AG08396 (cell line): ENCODE measurements at places on chromosomes 5 and 9.
A peak's percentile ranks its signal among the peaks of the same experiment; 100 is the strongest.

DNA sequence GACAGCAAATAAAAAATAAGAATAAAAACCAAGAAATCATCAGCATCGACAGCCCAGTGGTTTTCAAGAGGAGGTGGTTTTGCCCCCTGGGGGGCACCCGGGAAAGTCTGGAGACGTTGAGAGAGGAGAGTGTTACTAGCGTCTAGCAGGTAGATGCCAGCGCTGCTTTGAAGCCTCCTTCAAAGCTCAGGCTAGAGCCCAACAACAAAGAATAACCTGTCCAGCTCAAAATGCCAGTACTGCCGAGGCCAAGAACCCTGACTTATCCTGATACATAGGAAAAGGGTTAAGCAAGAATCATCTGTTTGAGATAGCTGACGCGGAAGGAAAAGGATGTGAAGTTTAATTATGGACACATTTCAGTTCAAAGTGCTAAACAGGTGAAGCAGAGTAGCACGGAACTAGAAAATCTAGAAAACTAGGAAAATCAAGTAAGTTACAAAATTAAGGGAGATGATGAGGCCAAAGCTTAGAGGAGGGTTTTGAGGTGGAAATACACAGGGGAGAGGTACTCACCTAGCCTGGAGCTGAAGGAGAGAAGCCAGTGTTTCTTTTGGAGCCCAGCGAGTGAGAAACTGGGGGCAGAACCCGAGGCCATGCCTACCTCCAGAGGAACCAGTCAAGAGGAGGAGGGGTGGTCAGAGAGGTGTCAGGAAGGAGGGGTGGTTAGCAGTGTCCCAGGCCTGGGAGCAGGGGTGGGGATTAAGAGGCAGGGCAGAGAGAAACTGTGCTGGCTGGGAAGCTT is 121.0 kb upstream of the RETREG1 start:
- no peak for DNase-seq

- no peak for DNase-seq
Observed at GRCh38 chr5:100905259-100905914, 2.3 kb upstream of the ST8SIA4 start.

DNA sequence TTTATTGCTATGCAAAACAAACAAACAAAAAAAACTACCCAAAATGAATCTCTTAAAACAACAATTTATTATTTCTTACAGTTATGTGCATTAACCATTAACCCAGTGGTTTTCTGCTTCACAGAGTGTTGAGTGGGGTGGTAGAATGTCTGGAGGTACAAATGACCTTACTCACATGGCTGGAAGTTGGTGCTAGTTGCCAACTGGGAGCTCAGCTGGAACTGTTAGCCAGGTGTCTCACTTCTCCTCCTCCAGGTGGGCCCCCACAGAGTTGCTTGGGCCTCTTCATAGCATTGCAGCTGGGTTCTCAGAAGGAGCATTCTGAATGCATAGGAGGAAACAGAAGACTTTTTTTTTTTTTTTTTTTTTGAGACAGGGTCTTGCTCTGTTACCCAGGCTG is 10.5 kb upstream of the B4GALT1 start:
- no peak for DNase-seq

- peak; percentile 58 for DNase-seq
Observed at GRCh38 chr5:125140855-125141254, 394.4 kb upstream of the ZNF608 start.

GRCh38 chr9:15738011-15738410 is 185.2 kb downstream of the CCDC171 start:
- no peak for DNase-seq

DNA sequence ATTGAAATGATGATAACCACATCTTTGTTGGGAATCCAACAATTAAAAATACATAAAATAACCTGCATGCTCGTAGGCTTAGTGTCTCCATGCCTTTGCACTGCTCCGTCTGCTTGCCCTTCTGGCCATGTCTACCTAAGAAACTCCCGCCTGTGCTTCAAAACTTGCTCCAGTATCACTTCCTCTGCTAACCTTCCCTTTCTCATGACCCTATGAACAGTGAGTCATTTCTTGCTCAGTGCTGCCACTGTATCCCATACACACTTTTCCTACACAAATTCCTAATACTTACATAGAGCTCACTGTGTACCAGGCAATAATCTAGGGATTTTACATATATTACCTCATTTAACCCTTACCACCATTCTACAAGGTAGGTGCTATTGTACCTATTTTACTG is 33.5 kb downstream of the TMEM245 start:
- no peak for DNase-seq

DNA sequence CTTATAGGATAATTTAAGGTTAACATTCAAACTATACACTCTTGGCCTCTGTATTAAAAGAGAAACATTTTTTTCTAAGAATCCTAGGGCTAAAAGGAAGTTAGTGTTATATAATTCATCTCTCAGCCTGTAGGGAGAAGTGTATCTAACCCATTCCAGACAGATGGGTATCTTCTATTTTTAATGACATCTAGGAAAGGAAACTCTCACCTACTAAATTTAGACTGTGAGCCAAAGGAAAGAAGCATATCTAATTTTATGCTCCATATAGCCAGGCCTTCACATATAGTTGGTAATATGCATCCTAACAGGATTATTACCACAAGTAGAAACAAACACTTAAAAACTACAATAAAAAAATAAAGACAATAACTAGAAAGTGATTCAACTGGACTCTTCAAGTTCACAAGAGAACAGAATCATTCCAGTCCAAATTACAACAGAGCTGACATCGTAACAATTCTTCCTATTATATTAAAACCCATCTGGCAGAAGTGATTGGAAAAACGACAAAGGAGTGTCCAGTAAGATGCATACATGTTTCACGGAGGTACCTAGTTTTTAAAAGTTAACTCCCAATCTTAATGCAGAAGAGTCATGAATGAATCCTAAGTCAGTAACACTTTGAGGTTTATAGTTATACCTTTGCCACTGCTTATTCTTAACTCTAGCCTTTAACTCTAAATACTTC is 39.4 kb downstream of the SCAI start:
- no peak for DNase-seq

DNA sequence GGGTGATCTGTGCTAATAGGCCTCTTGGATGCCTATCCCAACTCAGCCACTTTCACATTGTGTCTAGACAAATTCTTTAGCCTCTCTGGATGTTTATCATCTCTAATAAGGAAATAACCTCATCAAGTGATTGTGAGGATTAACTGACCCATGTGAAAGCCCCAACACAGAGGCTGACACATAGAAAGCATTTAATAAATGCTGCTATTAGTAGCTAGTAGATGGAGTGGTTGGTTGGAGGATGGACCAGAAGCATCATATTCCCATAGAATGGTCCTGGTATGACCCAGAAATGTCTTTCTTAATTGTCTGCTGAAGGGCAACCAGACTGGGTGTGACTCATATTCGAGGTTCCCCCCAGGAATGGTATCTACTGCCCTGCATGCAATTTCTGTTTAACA is 124.4 kb downstream of the PIK3R1 start:
- no peak for DNase-seq

DNA sequence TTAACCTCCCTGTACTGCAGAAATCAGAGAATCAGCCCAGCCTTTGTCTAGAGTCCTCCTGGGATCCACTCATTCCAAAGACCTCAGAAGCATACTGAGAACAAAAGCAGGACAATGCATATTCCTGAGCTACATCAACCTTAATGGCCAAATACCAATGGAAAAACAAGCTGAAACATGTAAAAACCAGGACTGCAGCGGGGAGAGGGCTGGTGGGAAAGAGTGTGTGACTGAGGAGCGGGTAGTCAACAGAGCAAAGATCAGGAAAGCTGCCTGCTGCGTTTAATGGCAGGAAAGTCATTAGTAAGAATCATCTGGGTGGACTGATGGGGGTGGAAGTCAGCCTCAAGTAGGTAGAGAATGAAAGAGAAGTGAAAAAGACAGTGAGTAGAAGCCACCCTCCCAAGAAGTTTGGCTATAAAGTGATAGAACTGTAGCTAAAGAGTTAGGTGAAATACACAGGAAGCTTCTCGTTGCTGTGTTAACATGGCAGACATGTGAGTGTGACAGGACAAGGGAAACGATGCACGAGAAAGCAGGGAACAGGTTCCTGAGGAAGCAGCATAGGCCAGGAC is 88.1 kb downstream of the OTULIN start:
- no peak for DNase-seq

DNA sequence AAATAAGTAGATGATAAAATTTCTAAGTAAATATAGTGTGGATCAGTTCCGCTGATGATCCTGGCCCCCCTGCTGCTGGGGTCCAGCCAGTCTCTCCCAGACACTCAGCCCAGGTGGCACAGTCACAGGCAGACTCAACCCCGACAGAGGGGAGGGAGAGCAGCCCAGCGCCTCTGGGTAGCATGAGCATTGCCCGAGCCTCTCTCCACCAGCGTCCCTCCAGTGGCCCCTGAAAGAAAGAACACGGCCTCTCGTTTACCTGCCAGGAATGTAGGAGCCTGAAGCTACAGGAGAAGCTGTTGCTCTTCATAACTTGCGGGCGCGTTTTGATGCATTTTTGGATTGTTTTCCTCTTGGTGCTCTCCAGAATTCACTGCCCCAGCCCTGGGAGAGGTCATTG is 68.8 kb upstream of the ICE1 start:
- no peak for DNase-seq

GRCh38 chr9:125536167-125536772 is 170.7 kb downstream of the MAPKAP1 start:
- no peak for DNase-seq

GRCh38 chr5:128477944-128478343 is 60.1 kb downstream of the FBN2 start:
- no peak for DNase-seq

DNA sequence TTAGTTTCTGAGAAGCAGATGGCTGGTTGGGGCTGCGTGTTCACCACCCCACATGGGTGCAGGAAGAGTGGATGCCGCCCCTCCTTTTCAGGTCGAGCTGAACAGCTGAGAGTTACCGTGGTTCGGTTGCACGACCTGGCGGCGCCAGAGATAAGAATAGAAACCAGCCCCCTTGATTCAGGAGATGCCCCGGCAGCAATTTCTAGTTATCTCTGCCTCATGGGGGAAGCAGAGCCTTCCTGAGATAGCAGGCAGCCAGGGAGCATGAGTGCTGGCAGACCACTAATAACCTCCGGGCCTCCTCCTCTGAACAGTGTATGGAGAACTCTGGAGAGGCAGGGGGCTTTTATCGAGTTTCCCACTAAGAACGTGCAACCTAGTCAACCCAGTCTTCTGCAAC is 177.8 kb downstream of the NSG2 start:
- no peak for DNase-seq

DNA sequence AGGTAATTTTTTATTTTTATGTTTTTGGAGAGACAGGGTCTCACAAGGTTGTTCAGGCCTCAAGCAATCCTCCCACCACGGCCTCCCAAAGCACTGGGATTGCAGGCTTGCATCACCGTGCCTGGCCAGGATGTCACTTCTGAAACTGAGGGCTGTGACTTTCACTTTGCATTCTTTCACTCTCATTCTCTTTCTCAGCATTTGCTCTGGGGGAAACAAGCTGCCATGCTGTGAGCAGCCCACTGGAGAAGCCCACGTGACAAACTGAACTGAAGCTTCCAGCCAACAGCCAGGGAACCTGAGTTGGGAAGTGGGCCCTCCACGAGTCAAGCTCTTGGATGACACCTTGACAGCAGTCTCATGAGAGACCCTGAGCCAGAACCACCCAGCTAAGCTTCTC is 109.4 kb downstream of the C5orf15 start:
- no peak for DNase-seq

DNA sequence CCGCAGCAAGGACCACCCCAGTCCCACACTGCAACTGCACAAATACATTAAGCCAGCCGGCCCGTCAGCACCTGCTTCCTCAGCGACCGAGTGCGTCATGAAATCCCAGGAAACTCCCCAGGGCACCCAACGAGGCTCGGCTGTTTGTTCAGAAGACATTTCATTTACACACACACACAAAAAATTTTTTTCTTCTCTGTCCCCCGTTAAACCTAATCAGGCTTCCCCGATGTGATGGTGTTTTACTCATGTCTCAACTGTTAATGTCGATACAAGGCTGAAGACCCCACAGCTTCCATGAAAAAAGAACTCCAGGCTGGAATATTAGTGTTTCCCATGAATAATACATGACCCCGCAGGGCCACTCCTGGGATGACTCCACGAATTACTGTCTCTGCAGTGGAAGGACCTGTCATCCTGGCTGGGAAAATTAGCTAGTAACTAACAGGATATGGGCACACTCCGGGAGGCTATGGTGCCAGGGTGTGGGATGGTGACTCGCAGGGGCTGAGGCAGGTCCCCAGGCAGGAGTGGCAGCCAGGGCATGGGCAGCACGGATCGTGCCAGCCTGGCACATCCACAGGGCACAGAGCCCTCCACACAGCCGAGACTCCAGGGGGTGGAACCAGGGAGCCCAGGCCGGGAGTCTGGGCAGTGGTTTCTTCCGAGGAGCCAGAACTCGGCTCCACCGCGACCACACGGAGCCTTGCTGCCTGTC is 102.4 kb downstream of the VAV2 start:
- DNase-seq, result peak; percentile 34

DNA sequence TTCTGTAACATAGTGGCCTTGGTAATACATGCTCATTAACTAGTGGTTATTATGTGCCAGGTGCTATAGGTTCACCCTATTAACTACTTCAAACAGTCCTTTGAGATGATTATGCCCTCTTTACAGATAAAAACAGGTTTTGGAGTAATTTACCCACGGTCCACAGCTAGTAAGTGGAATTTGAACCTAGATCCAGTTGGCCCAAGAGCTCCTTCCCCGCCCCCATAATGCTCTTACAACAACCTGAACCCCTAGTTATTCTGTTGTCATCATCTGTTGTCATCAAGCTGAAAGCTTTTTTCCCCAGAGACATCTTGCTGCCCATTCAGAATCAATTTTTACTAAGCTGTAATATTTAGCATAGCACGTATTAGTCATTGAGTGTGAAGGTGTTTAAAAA is 23.2 kb downstream of the XPA start:
- DNase-seq, result no peak

DNA sequence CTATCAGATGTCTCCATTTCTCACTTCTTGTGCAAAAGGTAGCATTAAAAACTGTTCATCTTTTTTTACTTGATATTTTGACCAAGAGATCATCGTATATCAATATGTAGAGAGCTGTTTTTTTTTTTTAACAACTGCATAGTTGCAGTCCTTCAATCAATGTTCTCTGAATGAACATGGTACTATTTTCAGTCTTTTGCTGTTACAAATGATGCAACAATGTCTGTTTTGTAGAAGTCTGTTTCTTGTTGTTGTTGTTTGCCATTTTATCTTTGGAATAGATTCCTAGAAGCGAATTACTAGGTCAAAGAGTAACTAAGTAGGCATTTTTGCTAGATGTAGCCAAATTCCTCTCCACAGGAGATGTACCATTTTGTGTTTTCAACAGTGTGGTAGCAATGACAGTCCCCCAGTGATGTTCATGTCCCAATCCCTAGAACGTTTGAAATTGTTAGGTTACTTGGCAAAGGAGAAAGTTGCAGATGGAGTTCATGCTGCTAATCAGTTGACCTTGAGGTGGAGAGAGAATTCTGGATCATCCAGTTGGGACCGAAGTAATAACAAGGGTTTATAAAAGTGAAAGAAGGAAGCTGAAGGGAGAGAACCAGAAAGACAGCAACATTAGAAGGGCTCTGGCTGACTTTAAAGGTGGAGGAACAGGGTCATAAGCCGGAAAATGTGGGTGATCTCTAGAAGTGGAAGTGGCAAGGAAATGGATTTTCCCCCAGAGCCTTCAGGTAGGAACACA is 6.3 kb downstream of the MTREX start:
- DNase-seq, result no peak

- DNase-seq, result no peak
Observed at GRCh38 chr5:179153921-179154345, 93.8 kb downstream of the ZNF354C start.

GRCh38 chr5:10485142-10485795 is 43.6 kb downstream of the ROPN1L start:
- peak; percentile 78 for DNase-seq

GRCh38 chr5:142375944-142376411 is 51.2 kb upstream of the SPRY4 start:
- DNase-seq, result no peak

- DNase-seq, result no peak
Observed at GRCh38 chr5:65066387-65067146, 297.8 kb downstream of the CWC27 start.
